ENCODE measurements at places on chromosomes 13 and 19.

DNA sequence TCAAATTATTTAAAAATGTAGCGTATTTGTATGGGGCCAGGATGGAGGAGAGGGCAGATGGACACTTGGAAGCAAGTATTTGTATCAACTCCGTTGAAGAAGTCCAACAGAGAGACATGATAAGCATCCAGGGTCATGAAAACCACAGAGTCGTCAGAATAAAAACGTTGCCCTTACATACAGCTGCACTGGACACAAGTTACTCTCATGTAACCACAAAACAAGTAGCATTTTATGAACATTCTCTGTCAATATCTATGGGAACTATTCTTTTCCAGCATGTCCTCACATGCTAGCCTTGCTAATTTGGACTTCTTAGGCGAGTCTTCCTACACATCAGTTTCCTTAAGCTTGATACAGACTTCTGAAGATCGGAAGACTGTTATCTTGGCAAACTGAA, 35.0 kb downstream of the EFNB2 start:
- DNase-seq = no peak

- DNase-seq = no peak
Observed at GRCh38 chr19:6022570-6023064, 44.7 kb upstream of the RANBP3 start.

- DNase-seq = no peak
Observed at GRCh38 chr13:102768909-102769308, 4.7 kb downstream of the TEX30 start.

GRCh38 chr13:74761801-74762757, 627.9 kb upstream of the KLF12 start:
- DNase-seq = no peak

DNA sequence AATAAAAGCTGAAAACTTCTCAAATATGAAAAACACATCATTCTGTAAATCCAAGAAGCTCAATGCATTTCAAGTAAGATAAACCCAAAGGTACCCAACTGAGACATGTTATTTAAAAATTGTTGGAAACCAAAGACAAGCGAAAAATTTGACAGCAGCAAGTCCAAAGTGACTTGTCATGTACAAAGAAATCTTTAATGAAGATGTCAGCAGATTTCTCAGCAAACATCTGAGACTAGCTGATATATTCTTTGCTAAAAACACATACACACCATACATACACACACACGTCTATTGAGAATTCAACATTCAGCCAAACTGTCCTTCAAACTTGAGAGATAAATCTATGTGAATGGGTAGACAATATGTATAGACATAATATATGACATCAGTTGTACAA, 5.7 kb upstream of the ZNF222 start:
- no peak for DNase-seq

DNA sequence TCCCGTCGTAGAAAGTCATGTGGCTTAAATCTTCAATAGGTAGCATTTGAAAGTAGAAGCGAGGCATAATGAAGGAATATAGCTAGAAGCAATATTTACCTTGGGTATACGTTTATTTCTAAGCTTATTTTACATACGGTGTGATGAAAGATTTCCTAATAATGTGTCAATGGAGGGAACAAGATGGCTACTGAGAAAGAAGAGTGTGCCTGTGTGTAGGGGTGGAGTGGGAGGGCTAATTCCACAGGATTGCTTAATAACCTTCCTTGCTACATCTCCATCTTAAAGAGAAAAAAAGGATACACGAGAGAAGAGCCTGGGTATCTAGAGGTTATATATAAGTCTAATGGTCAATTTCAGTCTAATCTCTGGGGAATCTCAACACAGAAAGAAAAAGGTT, 2.0 kb downstream of the SPART start:
- DNase-seq = no peak

DNA sequence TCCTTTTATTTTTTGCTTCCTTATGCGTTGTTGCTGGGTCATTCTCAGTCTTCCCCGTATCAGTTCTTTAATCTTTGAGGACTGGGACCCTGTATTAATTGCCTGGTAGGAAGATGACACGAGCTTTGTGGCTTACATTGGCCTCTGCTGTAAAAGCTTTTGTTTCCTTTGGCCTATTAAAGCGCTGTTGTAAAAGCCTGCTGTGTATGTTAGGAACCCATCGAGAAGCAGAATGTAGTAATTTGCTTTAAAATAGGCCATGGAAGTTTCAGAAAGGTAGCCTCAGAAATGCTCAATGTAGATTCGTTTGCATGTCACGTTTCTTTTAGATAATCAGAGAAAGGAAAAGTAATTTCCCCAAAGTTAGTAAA, 257.5 kb upstream of the STARD13 start:
- no peak for DNase-seq
